ENCODE measurements at places on chromosomes 12 and 14.

GRCh38 chr12:119180380-119181040 lies 1.8 kb downstream of the HSPB8 start:
- peaks cover 55% of the 10 kb centered on the region for H3K4me1 ChIP-seq
- H3K27ac ChIP-seq = peak overlapping the region; percentile 96
- H3K27me3 ChIP-seq = peaks cover 2% of the 10 kb centered on the region
- no peaks in the 10 kb centered on the region for H3K36me3 ChIP-seq

- H3K27me3 ChIP-seq = peaks cover 4% of the 10 kb centered on the region
- no peak overlapping the region for H3K4me3 ChIP-seq
- peaks cover 20% of the 10 kb centered on the region for H3K4me1 ChIP-seq
Measured at GRCh38 chr12:42568952-42569915, 20.3 kb downstream of the PRICKLE1 start.

DNA sequence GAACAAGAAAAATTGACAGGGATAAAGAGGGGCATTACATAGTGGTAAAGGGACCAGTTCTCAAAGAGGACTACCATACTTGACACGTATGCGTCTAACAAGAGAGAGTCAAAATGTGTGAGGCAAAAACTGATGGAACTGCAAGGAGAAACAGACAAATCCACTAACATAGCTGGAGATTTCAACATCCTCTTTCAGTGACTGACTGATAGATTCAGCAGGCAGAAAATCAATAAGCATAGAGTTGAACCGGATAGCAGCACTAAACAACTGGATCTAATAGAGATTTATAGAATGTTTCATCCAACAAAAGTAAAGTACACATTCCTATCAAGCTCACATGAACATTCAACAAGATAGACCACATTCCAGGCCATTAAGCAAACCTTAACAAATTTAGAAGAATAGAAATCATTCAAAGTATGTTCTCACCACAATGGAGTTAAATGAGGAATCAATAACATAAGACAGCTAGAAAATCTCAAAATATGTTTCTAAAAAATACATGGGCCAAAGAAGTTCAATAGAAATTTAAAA lies 16.1 kb upstream of the CRACR2A start:
- peaks cover 10% of the 10 kb centered on the region for H3K4me1 ChIP-seq
- no peak for DNase-seq
- H3K36me3 ChIP-seq = no peaks in the 10 kb centered on the region
- H3K27me3 ChIP-seq = peaks cover 8% of the 10 kb centered on the region

DNA sequence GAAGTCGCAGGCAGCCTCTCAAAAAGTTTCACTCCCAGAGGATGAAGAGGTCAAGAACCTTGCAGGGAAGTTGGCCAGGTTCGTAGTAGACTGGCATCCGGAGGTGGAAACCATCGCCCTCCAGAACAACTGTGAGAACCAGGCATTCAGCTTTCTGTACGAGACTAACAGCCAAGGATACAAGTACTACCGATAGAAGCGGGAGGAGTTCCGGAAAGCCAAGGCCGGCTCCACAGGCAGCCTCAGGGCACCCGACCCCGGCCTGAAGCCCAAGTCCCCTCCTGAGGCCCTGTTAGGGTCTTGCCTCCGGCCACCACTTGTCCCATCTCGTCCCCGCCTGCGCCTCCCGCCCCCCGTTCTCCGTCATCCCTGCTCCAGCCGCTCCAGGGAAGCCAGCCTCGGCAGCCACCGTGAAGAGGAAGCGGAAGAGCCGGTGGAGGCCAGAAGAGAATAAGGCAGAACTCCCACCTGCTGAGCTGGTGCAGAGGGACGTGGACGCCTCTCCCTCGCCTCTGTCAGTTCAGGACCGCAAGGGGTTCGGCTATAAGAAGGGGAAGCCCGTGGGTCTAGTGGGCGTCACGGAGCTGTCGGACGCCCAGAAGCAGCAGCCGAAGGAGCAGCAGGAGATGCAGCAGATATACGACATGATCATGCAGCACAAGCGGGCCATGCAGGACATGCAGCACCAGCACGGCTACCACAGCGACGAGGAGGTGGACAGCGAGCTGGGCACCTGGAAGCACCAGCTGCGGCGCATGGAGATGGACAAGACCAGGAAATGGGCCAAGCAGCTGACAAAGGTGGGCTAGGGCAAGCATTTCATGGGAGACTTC lies 366.8 kb upstream of the ATXN7L3B start:
- H3K4me3 ChIP-seq = no peak overlapping the region
- peaks cover 5% of the 10 kb centered on the region for H3K36me3 ChIP-seq
- no peak overlapping the region for H3K27ac ChIP-seq
- no peak for DNase-seq
- H3K4me1 ChIP-seq = no peaks in the 10 kb centered on the region

- peaks cover 7% of the 10 kb centered on the region for H3K4me1 ChIP-seq
- no peak overlapping the region for H3K4me3 ChIP-seq
- peaks cover 6% of the 10 kb centered on the region for H3K27me3 ChIP-seq
- no peaks in the 10 kb centered on the region for H3K36me3 ChIP-seq
Measured at GRCh38 chr12:110937104-110937641, 16.8 kb upstream of the MYL2 start.

- peaks cover 53% of the 10 kb centered on the region for H3K27me3 ChIP-seq
- H3K4me3 ChIP-seq = no peak overlapping the region
- no peak for DNase-seq
- no peak overlapping the region for H3K27ac ChIP-seq
Measured at GRCh38 chr12:109310247-109311125, 1.4 kb upstream of the FOXN4 start.

GRCh38 chr12:6724409-6724797 lies 557 bp downstream of the COPS7A start:
- H3K27me3 ChIP-seq = no peaks in the 10 kb centered on the region
- peak overlapping the region; percentile 92 for H3K4me3 ChIP-seq
- DNase-seq = no peak
- no peaks in the 10 kb centered on the region for H3K36me3 ChIP-seq

- H3K27ac ChIP-seq = no peak overlapping the region
- H3K36me3 ChIP-seq = no peaks in the 10 kb centered on the region
- no peak overlapping the region for H3K4me3 ChIP-seq
- no peak for DNase-seq
- H3K4me1 ChIP-seq = no peaks in the 10 kb centered on the region
- no peaks in the 10 kb centered on the region for H3K27me3 ChIP-seq
Measured at GRCh38 chr14:87430810-87431209, 562.2 kb downstream of the GALC start.

- peak; percentile 72 for DNase-seq
- H3K27ac ChIP-seq = peak overlapping the region; percentile 91
- peaks cover 6% of the 10 kb centered on the region for H3K36me3 ChIP-seq
- peak overlapping the region; percentile 73 for H3K4me3 ChIP-seq
- peaks cover 45% of the 10 kb centered on the region for H3K4me1 ChIP-seq
Measured at GRCh38 chr14:24900269-24901100, 149.5 kb downstream of the STXBP6 start.

GRCh38 chr14:81561084-81561775 lies 27.6 kb upstream of the SEL1L start:
- peaks cover 7% of the 10 kb centered on the region for H3K4me1 ChIP-seq
- no peak for DNase-seq
- H3K27me3 ChIP-seq = no peaks in the 10 kb centered on the region
- no peak overlapping the region for H3K4me3 ChIP-seq
- no peak overlapping the region for H3K27ac ChIP-seq

- no peak overlapping the region for H3K4me3 ChIP-seq
- no peaks in the 10 kb centered on the region for H3K4me1 ChIP-seq
- H3K27ac ChIP-seq = no peak overlapping the region
Measured at GRCh38 chr12:120416490-120417216, 21.3 kb upstream of the COX6A1 start.

DNA sequence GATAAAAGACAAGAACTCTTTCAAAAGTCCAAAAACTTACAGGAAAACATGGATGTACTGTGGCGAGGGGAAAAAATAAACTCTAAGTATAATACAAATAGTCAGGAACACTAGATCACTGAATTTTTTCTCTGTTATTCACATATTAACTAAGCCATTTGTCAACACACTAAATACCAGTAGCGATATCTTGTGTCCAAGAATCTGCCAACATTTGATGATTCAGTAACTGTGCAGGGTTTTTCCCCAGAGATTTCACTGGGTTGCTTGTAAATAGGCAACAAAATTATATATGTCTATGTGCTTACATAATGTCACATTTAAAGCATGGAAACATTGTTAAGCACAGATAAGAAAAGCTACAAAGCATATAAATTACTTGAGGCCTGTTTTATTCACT lies 205.9 kb downstream of the KIF21A start:
- no peaks in the 10 kb centered on the region for H3K4me1 ChIP-seq
- peak; percentile 26 for DNase-seq
- no peak overlapping the region for H3K27ac ChIP-seq
- H3K4me3 ChIP-seq = no peak overlapping the region

DNA sequence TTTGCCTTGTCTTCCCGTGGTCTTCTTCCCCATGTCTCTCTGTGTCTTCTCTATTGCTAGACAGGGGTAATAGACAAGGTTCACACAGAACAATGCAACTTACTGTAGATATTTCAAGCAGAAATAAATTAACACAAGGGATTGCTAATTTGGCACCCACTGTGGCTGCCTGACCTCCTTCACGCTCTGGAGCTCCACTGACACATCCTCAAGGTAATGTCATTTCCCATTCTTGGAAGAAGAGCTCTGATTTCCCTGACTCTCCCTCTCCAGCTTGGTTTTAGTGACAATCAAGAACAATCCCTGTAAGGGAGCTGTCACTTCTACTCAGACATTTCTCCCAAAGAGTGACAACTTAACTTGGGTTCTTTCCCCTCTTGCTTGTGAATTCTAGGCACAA lies 105.4 kb upstream of the NAP1L1 start:
- H3K27ac ChIP-seq = no peak overlapping the region
- DNase-seq = no peak
- H3K36me3 ChIP-seq = no peaks in the 10 kb centered on the region
- peaks cover 36% of the 10 kb centered on the region for H3K4me1 ChIP-seq
- H3K4me3 ChIP-seq = no peak overlapping the region
- H3K27me3 ChIP-seq = no peaks in the 10 kb centered on the region

GRCh38 chr14:99753225-99754140 lies 39.7 kb upstream of the EML1 start:
- H3K27ac ChIP-seq = peak overlapping the region; percentile 86
- no peaks in the 10 kb centered on the region for H3K36me3 ChIP-seq
- peak overlapping the region; percentile 65 for H3K4me3 ChIP-seq
- no peak for DNase-seq
- peaks cover 3% of the 10 kb centered on the region for H3K27me3 ChIP-seq

GRCh38 chr12:28879379-28879778 lies 269.7 kb upstream of the FAR2 start:
- H3K4me3 ChIP-seq = no peak overlapping the region
- peaks cover 7% of the 10 kb centered on the region for H3K27me3 ChIP-seq

DNA sequence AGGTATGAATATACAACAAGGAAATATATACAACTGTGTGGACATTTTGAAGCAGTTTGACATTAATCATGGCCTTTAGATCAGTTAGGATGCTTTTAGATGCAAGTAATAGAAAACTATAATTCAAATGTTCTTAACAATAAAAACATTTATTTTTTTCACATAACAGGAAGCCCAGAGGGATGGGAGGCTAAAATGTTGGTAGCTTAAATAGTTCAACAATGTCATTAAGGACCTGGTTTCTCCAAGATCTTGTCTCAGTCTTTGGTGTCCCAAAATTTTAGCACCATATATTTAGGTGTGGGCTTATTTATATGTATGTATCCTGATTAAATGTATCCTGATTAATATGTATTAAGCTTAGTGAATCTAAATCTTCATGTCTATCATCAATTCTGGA lies 292.4 kb downstream of the NUAK1 start:
- no peak for DNase-seq
- H3K4me1 ChIP-seq = peaks cover 16% of the 10 kb centered on the region
- H3K27ac ChIP-seq = no peak overlapping the region
- no peak overlapping the region for H3K4me3 ChIP-seq
- H3K36me3 ChIP-seq = no peaks in the 10 kb centered on the region

GRCh38 chr14:93857500-93858283 lies 69.4 kb upstream of the PRIMA1 start:
- H3K36me3 ChIP-seq = no peaks in the 10 kb centered on the region
- no peak overlapping the region for H3K4me3 ChIP-seq
- no peaks in the 10 kb centered on the region for H3K4me1 ChIP-seq
- no peak overlapping the region for H3K27ac ChIP-seq
- DNase-seq = no peak

DNA sequence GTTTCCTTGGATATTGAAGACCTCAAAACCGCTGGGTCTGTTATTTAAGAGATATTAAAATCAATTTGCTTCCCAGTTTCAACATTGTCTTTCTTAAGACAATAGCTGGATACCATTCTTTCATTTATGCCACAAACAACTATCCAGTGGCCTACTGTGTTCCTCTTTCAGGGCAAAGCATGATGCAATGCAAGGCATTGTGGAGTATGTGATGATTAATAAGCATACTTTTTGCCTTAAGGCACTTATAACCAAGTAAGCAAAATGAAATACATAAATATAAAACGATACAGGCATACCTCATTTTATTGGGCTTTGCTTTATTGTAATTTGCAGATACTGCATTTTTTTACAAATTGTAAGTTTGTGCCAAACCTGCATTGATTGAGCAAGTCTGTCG lies 45.5 kb downstream of the SCN8A start:
- H3K4me3 ChIP-seq = no peak overlapping the region
- no peaks in the 10 kb centered on the region for H3K27me3 ChIP-seq
- peaks cover 73% of the 10 kb centered on the region for H3K4me1 ChIP-seq
- peak overlapping the region; percentile 64 for H3K27ac ChIP-seq
- H3K36me3 ChIP-seq = peaks cover 24% of the 10 kb centered on the region
- peak; percentile 27 for DNase-seq

- no peaks in the 10 kb centered on the region for H3K36me3 ChIP-seq
- H3K4me3 ChIP-seq = no peak overlapping the region
- DNase-seq = no peak
- H3K27me3 ChIP-seq = peaks cover 14% of the 10 kb centered on the region
- peaks cover 9% of the 10 kb centered on the region for H3K4me1 ChIP-seq
Measured at GRCh38 chr12:120959111-120959878, 19.0 kb upstream of the HNF1A start.

- peaks cover 26% of the 10 kb centered on the region for H3K36me3 ChIP-seq
- peak overlapping the region; percentile 100 for H3K27ac ChIP-seq
- peaks cover 63% of the 10 kb centered on the region for H3K4me1 ChIP-seq
- peak overlapping the region; percentile 95 for H3K4me3 ChIP-seq
Measured at GRCh38 chr14:88825503-88825902, 1.1 kb downstream of the TTC8 start.

- no peak overlapping the region for H3K4me3 ChIP-seq
- no peak overlapping the region for H3K27ac ChIP-seq
- H3K36me3 ChIP-seq = 0 out of 2 replicates have a peak, but pooled peaks cover 5% of the 10 kb centered on the region
Measured at GRCh38 chr12:33438025-33438772, 1.4 kb downstream of the SYT10 start.

- DNase-seq = peak; percentile 71
- peaks cover 7% of the 10 kb centered on the region for H3K36me3 ChIP-seq
- peaks cover 66% of the 10 kb centered on the region for H3K4me1 ChIP-seq
- H3K4me3 ChIP-seq = peak overlapping the region; percentile 86
- peaks cover 5% of the 10 kb centered on the region for H3K27me3 ChIP-seq
Measured at GRCh38 chr12:53051058-53051880, 1.4 kb downstream of the TNS2 start.

GRCh38 chr14:102462391-102462790 lies 47.2 kb downstream of the ANKRD9 start:
- DNase-seq = no peak
- no peaks in the 10 kb centered on the region for H3K27me3 ChIP-seq
- H3K4me3 ChIP-seq = no peak overlapping the region
- peaks cover 26% of the 10 kb centered on the region for H3K36me3 ChIP-seq
- peaks cover 14% of the 10 kb centered on the region for H3K4me1 ChIP-seq
